Neural crest cell (in vitro differentiated cells): ENCODE measurements at places on chromosomes 4 and X. TPM values are rescaled to one million over a fixed set of nuclear protein-coding genes. Genes with fewer than 3 reads are reported as not detected.

Gene PABPC5
- 10.0 and 10.3 TPM in 2 replicates for total RNA-seq

Gene S100P
- total RNA-seq: not detected in 2 replicates

DNA sequence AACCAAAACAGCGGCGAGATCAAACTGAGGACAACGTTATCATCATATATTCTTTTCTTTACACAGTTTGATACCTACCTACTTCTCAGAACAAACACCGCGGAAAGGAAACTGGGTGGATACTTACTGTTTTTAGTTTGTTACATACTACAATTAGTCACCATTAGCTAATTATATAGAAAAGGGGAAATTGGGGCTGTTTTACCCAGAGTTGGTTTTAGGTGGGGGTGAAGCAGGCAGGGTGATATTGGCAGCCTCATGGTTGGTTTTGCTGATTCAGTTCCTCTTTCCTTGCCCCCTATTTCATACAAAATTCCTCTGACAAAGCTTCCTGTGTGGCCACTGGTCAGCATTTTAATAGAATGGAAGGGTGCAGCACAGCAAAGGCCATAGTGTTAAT is 77.8 kb downstream of the SORBS2 start:
- DNase-seq: no peak
- H3K4me1 ChIP-seq: peaks cover 49% of the 10 kb centered on the region
- H3K4me3 ChIP-seq: no peak overlapping the region
- H3K36me3 ChIP-seq: peaks cover 9% of the 10 kb centered on the region

Gene CSAG1
- total RNA-seq: not detected in 2 replicates

GRCh38 chr4:78129383-78130108 is 72.4 kb downstream of the FRAS1 start:
- peaks cover 4% of the 10 kb centered on the region for H3K36me3 ChIP-seq
- DNase-seq: no peak
- peaks cover 7% of the 10 kb centered on the region for H3K4me1 ChIP-seq
- H3K4me3 ChIP-seq: no peak overlapping the region

Gene STK26
- total RNA-seq: 65.0 and 66.1 TPM in 2 replicates

Gene ZNF732
- total RNA-seq: 4.0 and 5.1 TPM in 2 replicates

GRCh38 chr4:142850478-142850877 is 4.4 kb upstream of the INPP4B start:
- peaks cover 44% of the 10 kb centered on the region for H3K27me3 ChIP-seq
- no peak overlapping the region for H3K27ac ChIP-seq
- H3K4me1 ChIP-seq: no peaks in the 10 kb centered on the region
- H3K36me3 ChIP-seq: no peaks in the 10 kb centered on the region
- DNase-seq: no peak

GRCh38 chrX:111695297-111695880 is 14.4 kb downstream of the ALG13 start:
- H3K36me3 ChIP-seq: peaks cover 13% of the 10 kb centered on the region
- no peaks in the 10 kb centered on the region for H3K4me1 ChIP-seq
- DNase-seq: no peak
- H3K27ac ChIP-seq: no peak overlapping the region

DNA sequence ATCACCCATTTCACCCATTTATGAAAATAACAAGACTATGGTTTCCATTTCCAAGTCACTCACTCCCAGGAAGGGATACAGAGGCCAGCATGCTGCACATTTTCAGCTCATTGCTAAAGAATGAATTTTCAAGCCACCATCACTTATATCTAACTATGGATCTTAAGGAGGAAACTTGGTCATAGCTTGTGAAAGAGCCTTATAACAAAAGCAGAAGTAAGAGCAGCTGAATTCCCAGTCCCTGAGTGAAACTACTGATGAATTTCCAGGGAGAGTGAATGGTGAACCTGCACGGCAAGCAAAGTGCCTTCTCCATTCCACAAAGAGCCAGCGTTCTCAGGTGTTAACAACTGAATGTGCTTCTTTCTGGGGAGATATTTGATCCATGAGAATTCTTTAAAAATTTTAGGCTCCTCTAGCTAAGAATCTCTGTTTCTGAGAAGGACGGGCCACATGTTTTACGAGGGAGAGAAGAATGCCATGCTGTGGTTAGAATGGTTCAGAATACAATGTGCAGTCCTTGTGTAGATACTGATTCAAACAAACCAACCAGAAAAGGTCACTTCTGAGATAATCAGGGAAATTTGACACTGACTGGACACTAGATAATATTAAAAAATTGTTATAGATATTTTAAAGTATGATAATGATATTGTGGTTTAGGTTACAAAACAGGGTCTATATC is 24.0 kb downstream of the BTC start:
- no peaks in the 10 kb centered on the region for H3K36me3 ChIP-seq
- DNase-seq: no peak
- H3K27me3 ChIP-seq: no peaks in the 10 kb centered on the region
- no peak overlapping the region for H3K4me3 ChIP-seq

DNA sequence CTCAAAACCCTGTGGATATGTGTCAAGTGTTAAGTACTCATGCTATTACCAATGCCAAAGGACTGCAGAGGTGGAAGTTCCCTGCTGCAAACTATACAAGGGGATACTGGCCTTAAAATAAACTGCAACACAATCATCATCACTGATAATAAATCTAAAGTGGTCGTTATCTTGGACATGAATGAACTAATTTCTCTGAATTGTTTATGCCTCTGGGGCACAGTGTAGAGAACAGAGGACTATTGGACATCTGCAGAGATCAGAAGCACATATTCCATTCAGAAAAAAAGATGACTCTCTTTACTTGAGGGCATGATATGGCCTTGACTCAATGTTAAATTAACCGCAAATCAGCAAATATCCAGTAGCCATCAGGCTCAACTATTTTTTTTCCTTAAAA is 542.6 kb upstream of the IGFBP7 start:
- H3K27ac ChIP-seq: no peak overlapping the region
- DNase-seq: no peak
- H3K36me3 ChIP-seq: no peaks in the 10 kb centered on the region
- H3K4me3 ChIP-seq: no peak overlapping the region

GRCh38 chr4:15434091-15434490 is 6.3 kb downstream of the C1QTNF7 start:
- no peak overlapping the region for H3K4me3 ChIP-seq
- H3K4me1 ChIP-seq: no peaks in the 10 kb centered on the region
- H3K27ac ChIP-seq: no peak overlapping the region
- H3K27me3 ChIP-seq: no peaks in the 10 kb centered on the region
- no peak for DNase-seq

GRCh38 chr4:173834151-173834550 is 304.1 kb upstream of the HAND2 start:
- H3K4me1 ChIP-seq: peaks cover 12% of the 10 kb centered on the region
- no peak overlapping the region for H3K4me3 ChIP-seq
- no peaks in the 10 kb centered on the region for H3K27me3 ChIP-seq
- H3K36me3 ChIP-seq: no peaks in the 10 kb centered on the region
- no peak overlapping the region for H3K27ac ChIP-seq
- DNase-seq: no peak

DNA sequence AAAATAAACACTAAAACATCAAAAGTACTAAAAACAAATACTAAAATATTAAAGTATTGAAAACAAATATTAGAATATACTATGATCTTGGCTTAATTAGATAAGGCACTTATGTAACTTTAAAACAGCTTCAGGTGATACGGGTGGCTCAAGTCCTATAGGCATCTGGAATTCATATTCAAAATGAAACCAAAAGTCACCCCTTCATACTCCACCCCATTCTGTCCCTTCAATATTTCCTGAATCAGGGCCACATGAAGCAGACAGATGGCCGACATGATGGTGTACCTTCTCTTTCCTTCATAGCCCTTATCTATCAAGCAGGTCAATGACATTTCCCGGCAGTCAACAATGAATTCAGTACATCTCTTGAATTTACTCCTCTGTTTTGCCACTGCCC is 71.9 kb upstream of the MAGEB10 start:
- H3K4me3 ChIP-seq: no peak overlapping the region
- DNase-seq: no peak
- no peaks in the 10 kb centered on the region for H3K36me3 ChIP-seq
- H3K4me1 ChIP-seq: no peaks in the 10 kb centered on the region
- H3K27me3 ChIP-seq: peaks cover 3% of the 10 kb centered on the region
- H3K27ac ChIP-seq: no peak overlapping the region

DNA sequence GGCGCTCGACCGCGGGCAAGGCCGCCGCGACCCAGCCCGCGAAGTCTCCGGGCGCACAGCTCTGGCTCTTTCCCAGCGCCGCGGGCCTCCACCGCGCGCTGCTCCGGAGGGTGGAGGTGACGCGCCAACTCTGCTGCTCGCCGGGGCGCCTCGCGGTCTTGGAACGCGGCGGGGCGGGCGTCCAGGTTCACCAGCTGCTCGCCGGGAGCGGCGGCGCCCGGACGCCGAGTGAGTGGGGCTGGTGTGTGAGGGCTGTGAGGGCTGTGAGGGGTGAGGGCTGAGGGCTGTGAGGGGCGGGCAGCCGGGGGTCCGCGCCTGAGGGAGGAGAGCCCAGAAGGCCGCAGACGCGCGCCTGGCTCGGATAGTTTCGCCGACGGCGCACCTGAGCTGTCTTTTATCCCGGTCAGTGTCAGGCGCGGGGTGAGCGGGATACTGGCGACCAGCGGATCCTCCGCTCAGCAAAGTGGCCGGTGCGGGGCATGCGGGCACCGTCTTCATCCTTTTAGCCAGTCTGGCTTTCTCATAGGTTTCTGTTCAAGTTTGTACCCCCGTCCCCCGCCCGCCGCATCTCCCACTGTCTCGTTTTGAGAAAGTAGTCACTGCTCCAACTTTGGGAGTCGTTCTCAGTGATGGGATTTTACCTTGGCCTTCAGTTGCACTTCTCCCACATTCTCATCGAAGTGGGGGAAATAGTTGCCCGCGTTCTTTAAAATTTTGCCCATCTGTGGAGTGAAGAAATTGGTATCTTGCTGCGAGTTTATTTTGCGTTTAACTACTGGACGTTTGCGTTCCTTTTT is 586 bp downstream of the HERC5 start:
- H3K36me3 ChIP-seq: peaks cover 3% of the 10 kb centered on the region
- H3K27ac ChIP-seq: no peak overlapping the region
- H3K4me3 ChIP-seq: peak overlapping the region; percentile 87
- DNase-seq: no peak
- peaks cover 52% of the 10 kb centered on the region for H3K27me3 ChIP-seq

DNA sequence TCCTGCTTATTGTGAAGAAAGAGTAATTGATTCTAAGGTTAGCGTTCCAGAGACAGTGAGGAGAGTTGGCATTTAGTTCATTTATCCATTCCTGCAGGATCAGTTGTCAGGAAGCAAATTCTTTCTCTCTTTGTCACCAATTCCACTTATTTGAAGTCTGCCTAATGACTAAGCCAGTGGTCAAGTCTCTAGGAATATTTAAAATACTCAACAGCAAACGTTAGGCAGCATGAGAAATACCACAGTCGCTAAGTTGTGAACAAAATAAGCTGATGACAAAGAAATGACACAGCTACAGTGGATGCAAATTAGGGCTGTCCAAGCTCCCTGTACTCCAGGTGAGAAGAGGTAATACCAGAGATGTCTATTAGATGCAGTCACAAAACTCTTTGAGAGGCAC is 6.6 kb upstream of the MAGEB17 start:
- H3K27ac ChIP-seq: no peak overlapping the region
- DNase-seq: no peak
- no peaks in the 10 kb centered on the region for H3K27me3 ChIP-seq

GRCh38 chr4:6873291-6873690 is 36.3 kb upstream of the TBC1D14 start:
- peaks cover 17% of the 10 kb centered on the region for H3K4me1 ChIP-seq
- H3K27ac ChIP-seq: peak overlapping the region; percentile 85
- no peak for DNase-seq
- no peaks in the 10 kb centered on the region for H3K27me3 ChIP-seq

GRCh38 chrX:13894888-13895565 is 78.1 kb upstream of the GPM6B start:
- H3K4me1 ChIP-seq: peaks cover 35% of the 10 kb centered on the region
- no peaks in the 10 kb centered on the region for H3K27me3 ChIP-seq
- no peak overlapping the region for H3K27ac ChIP-seq
- no peak for DNase-seq

Gene PTCHD1
- total RNA-seq: 0.23 and 0.32 TPM in 2 replicates

DNA sequence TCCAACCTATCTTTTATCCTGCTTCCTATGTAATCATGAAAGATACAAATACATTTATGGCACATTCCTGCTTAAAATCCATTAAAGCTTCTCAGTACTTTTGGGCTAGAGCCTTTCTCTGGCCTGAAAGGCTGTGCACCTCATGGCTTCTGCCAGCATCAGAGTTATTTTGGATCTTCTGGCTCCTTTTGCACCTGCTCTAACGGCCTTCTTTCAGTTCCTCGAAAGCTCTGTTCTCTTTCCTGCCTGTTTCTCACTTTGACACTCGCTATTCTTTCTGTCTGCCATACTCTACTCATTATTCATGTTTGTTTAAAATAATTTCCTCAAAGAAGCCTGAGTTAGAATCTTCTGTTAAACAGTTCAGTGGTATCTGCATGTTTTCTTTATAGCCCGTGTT is 86.0 kb downstream of the LRP2BP start:
- peaks cover 26% of the 10 kb centered on the region for H3K36me3 ChIP-seq
- DNase-seq: no peak
- no peak overlapping the region for H3K27ac ChIP-seq
- H3K27me3 ChIP-seq: no peaks in the 10 kb centered on the region
- H3K4me1 ChIP-seq: peaks cover 29% of the 10 kb centered on the region

GRCh38 chrX:48940404-48940955 is 16.9 kb downstream of the OTUD5 start:
- H3K36me3 ChIP-seq: peaks cover 5% of the 10 kb centered on the region
- no peaks in the 10 kb centered on the region for H3K27me3 ChIP-seq
- no peak overlapping the region for H3K4me3 ChIP-seq
- H3K27ac ChIP-seq: no peak overlapping the region
- DNase-seq: no peak

DNA sequence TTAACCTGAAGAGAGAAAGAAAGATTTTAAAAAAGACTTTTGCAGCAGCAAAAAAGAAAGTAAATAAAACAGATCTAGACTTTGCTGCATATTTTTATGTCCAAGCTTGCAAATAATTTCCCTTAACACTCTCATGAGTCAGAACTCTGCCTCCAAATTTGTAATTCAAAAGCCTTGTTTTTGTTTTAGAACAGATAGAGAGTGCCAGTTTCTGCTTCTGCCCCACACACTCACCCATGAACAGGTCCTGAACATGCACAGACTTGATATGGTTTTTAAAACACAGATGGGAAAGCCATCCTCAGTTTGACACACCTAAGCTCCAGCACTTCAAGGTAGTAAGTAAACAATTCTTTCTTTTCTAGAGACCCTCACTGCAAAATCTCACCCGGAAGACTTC is 39.7 kb upstream of the VCX3B start:
- no peaks in the 10 kb centered on the region for H3K36me3 ChIP-seq
- no peak overlapping the region for H3K27ac ChIP-seq
- peaks cover 4% of the 10 kb centered on the region for H3K4me1 ChIP-seq
- no peaks in the 10 kb centered on the region for H3K27me3 ChIP-seq

GRCh38 chrX:1041091-1041490 is 171.4 kb downstream of the CRLF2 start:
- peaks cover 2% of the 10 kb centered on the region for H3K27me3 ChIP-seq
- no peaks in the 10 kb centered on the region for H3K4me1 ChIP-seq
- no peaks in the 10 kb centered on the region for H3K36me3 ChIP-seq
- DNase-seq: no peak
- H3K27ac ChIP-seq: no peak overlapping the region

DNA sequence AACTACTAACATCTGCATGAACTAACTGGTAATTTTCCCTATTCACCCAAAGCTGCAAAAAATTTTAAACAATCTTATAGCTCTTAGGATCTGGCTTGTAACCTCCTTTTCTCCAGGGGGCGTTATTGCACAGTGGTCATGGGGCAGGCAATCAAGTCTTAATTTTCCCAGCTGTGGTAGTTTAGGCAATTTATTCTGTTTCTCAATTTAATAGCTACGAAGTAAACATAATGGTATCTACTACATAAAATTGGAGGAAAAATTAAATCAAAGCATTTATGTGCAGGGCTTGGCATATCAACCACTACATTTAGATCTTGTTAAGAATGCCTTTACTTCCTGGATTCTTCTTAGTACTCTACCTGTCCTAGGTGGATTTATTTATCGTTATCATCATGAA is 137.4 kb upstream of the GUCY1A1 start:
- no peak overlapping the region for H3K27ac ChIP-seq
- H3K4me1 ChIP-seq: no peaks in the 10 kb centered on the region
- no peaks in the 10 kb centered on the region for H3K36me3 ChIP-seq
- H3K27me3 ChIP-seq: no peaks in the 10 kb centered on the region
- H3K4me3 ChIP-seq: no peak overlapping the region
